Immature natural killer cell (primary cell): ENCODE measurements at places on chromosomes 11 and 22. TPM values are rescaled to one million over a fixed set of nuclear protein-coding genes. Genes with fewer than 3 reads are reported as not detected.

Gene CADM1
- 1.1 TPM for polyA plus RNA-seq

Gene LIF
- polyA plus RNA-seq = not detected

Gene C11orf91
- polyA plus RNA-seq = not detected

Gene GTSE1
- polyA plus RNA-seq = not detected

DNA sequence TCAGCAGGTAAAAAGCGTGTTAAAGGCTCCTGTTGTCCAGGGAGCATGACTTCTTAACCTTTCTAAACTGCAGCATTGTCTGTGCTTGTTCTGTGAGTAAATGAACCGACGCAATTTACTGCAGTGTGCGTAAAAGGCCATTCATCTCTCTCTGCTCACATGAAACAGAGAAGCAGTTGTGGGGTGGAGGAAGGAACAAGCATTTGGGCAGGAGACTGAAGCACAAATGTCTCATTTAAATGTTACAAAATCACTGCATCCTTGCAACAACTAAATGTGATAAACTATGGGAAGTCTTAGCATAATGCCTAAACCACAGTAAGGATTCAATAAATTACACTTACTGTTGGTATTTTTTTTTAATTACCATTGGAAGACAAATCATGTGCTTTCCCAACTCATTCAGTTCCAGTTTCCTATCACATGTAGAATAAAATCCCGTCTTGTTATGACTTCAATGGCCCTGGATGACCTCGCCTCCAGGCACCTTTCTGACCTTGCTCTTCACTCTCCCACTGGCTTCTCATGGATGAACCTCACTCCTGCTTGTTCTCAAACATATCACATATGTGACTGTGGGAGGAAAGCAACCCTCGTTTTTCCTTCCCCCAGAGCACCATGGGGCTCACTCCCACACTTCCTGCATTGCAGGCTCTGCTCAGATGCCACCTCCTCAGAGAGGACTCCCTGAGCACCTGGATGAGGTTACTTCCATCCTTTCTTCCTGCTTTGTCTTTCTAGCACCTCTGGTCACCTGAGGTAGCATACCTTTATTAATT lies 21.6 kb upstream of the RFPL2 start:
- no peak overlapping the region for H3K27ac ChIP-seq
- peaks cover 14% of the 10 kb centered on the region for H3K27me3 ChIP-seq
- no peak for DNase-seq
- no peak overlapping the region for H3K4me3 ChIP-seq
- H3K4me1 ChIP-seq = no peaks in the 10 kb centered on the region

GRCh38 chr11:69442807-69443137 lies 38.7 kb upstream of the LINC01488 start:
- DNase-seq = no peak
- H3K4me3 ChIP-seq = no peak overlapping the region
- no peaks in the 10 kb centered on the region for H3K36me3 ChIP-seq
- peaks cover 12% of the 10 kb centered on the region for H3K4me1 ChIP-seq

GRCh38 chr11:14218728-14219127 lies 140.3 kb downstream of the RRAS2 start:
- DNase-seq = no peak
- peaks cover 15% of the 10 kb centered on the region for H3K27me3 ChIP-seq
- H3K4me1 ChIP-seq = no peaks in the 10 kb centered on the region
- H3K36me3 ChIP-seq = no peaks in the 10 kb centered on the region
- H3K4me3 ChIP-seq = no peak overlapping the region

GRCh38 chr22:33850193-33850592 lies 70.1 kb downstream of the LARGE1 start:
- H3K27me3 ChIP-seq = peaks cover 2% of the 10 kb centered on the region
- peaks cover 14% of the 10 kb centered on the region for H3K4me1 ChIP-seq
- H3K36me3 ChIP-seq = no peaks in the 10 kb centered on the region
- H3K27ac ChIP-seq = no peak overlapping the region
- no peak overlapping the region for H3K4me3 ChIP-seq
- DNase-seq = no peak

Gene INS
- polyA plus RNA-seq = not detected

Gene FOSL1
- 0.13 TPM for polyA plus RNA-seq

- peaks cover 2% of the 10 kb centered on the region for H3K27me3 ChIP-seq
- no peak overlapping the region for H3K27ac ChIP-seq
- H3K4me1 ChIP-seq = peaks cover 3% of the 10 kb centered on the region
- H3K4me3 ChIP-seq = no peak overlapping the region
- no peak for DNase-seq
- peaks cover 4% of the 10 kb centered on the region for H3K36me3 ChIP-seq
These were observed 28.4 kb downstream of the ARFGAP2 start for GRCh38 chr11:47148270-47148669.

DNA sequence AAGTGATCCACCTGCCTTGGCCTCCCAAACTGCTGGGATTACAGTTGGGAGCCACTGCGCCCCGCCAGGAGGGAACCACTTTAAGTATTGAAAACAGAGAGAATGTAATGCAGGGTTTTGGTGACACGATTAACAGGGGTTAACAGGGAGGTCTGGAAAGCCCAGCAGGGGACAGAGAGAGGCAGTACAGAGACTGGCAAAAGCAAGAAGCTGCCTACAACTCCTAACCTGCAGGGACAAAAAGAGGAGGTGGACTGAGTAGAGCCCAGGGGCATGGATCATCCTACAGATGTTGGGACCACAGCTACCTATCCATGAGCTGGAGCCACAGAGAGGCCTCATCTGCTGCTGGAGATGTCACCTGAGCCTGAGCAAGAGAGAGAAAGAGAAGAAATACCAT lies 1.7 kb upstream of the SPINDOC start:
- no peaks in the 10 kb centered on the region for H3K36me3 ChIP-seq
- peak overlapping the region; percentile 44 for H3K4me3 ChIP-seq
- H3K4me1 ChIP-seq = peaks cover 33% of the 10 kb centered on the region
- no peak overlapping the region for H3K27ac ChIP-seq

- H3K4me1 ChIP-seq = peaks cover 39% of the 10 kb centered on the region
- H3K27ac ChIP-seq = peak overlapping the region; percentile 60
- H3K27me3 ChIP-seq = peaks cover 5% of the 10 kb centered on the region
- H3K36me3 ChIP-seq = no peaks in the 10 kb centered on the region
- peak overlapping the region; percentile 65 for H3K4me3 ChIP-seq
- DNase-seq = peak; percentile 60
These were observed 2.6 kb downstream of the KLHDC7B start for GRCh38 chr22:50548040-50548920.

Gene ANO1
- polyA plus RNA-seq = not detected

Gene SAA1
- not detected for polyA plus RNA-seq

Gene TRAF6
- 11.3 TPM for polyA plus RNA-seq

DNA sequence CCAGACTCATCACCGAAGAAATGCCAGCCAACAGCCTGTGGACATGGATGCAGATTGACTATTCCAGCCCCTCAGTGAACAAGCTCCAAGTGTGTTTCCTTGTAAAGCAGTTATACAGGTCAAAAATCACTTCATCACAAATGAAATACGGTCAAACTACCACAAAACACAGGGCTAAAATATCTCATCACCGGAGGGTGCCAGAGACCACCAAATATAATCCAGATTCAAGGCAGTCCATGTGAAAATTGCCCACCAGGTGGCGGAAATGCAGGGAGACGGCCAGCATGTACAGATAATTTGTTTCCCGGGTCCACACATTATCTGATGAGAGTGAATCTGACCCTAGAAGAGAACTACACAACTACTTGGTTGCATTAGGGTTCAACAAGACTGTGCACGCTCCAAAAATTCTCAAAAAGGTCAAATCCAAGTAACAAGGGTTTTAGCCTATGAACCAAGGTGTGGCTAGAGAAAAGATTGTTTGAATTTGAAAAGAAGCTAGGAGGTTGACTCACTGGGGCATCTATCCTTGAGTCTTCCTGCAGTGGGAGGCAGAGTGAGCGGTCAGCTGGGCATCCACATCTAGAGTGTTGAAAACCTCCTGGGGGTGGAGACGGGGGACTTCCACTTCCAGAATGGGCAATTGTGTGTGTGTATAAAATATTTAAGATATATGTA lies 71.7 kb downstream of the IGLL5 start:
- H3K4me3 ChIP-seq = no peak overlapping the region
- peaks cover 9% of the 10 kb centered on the region for H3K4me1 ChIP-seq
- peak; percentile 78 for DNase-seq
- H3K27me3 ChIP-seq = peaks cover 6% of the 10 kb centered on the region
- H3K27ac ChIP-seq = no peak overlapping the region

Gene DAGLA
- not detected for polyA plus RNA-seq

DNA sequence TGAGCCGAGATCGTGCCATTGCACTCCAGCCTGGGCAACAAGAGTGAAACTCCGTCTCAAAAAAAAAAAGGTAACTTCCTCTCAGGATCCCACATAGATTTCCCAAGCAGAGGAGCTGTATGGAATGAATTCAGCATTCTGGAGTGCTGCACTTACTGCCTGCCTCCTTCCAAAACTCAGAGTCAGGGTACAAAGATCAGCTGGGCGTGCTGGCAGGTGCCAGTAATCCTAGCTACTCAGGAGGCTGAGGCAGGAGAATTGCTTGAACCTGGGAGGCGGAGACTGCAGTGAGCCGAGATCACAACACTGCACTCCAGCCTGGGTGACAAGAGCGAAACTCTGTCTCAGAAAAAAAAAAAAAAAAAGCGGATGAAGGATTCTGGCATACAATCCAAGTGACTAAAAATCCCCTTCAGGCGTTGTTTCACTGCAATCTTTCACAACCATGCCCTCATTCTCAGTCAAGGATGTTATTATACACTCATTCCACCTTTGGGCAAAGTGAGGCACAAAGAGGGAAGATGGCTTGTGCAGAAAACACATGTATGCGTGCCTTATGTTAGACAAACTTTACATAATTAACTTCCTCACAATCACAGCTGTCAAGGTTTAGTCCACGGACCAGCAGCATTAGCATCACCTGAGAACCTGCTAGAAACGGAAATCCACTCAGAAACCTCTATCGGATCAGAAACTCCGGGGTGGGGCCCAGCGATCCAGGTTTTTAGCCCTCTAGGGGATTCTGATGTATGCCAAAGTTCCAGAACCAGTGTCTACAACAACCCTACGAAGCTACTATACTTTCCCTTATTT lies 1.1 kb upstream of the NOL12 start:
- H3K27ac ChIP-seq = peak overlapping the region; percentile 92
- peaks cover 10% of the 10 kb centered on the region for H3K36me3 ChIP-seq
- H3K27me3 ChIP-seq = peaks cover 6% of the 10 kb centered on the region
- DNase-seq = no peak
- H3K4me3 ChIP-seq = peak overlapping the region; percentile 98
- peaks cover 41% of the 10 kb centered on the region for H3K4me1 ChIP-seq

Gene DENND5A
- polyA plus RNA-seq = 6.3 TPM

DNA sequence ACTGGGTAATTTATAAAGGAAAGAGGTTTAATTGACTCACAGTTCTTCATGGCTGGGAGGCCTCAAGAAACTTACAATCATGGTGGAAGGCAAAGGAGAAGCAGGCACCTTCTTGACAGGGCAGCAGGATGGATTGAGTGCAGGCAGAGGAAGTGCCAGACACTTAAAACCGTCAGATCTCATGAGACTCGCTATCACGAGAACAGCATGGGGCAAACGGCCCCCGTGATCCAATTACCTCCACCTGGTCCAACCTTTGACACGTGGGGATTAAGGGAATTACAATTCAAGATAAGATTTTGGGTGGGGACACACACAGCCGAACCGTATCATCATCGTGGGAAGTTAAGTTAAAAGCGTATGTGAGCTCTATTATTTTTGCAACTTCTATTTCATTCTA lies 71.4 kb upstream of the SYN3 start:
- H3K4me1 ChIP-seq = no peaks in the 10 kb centered on the region
- H3K27ac ChIP-seq = no peak overlapping the region
- no peaks in the 10 kb centered on the region for H3K36me3 ChIP-seq
- H3K4me3 ChIP-seq = no peak overlapping the region
- peaks cover 3% of the 10 kb centered on the region for H3K27me3 ChIP-seq
- no peak for DNase-seq

GRCh38 chr11:94139416-94139815 lies 10.8 kb downstream of the PANX1 start:
- peaks cover 3% of the 10 kb centered on the region for H3K36me3 ChIP-seq
- H3K27ac ChIP-seq = no peak overlapping the region
- no peaks in the 10 kb centered on the region for H3K27me3 ChIP-seq
- no peak for DNase-seq
- peaks cover 52% of the 10 kb centered on the region for H3K4me1 ChIP-seq
- no peak overlapping the region for H3K4me3 ChIP-seq

DNA sequence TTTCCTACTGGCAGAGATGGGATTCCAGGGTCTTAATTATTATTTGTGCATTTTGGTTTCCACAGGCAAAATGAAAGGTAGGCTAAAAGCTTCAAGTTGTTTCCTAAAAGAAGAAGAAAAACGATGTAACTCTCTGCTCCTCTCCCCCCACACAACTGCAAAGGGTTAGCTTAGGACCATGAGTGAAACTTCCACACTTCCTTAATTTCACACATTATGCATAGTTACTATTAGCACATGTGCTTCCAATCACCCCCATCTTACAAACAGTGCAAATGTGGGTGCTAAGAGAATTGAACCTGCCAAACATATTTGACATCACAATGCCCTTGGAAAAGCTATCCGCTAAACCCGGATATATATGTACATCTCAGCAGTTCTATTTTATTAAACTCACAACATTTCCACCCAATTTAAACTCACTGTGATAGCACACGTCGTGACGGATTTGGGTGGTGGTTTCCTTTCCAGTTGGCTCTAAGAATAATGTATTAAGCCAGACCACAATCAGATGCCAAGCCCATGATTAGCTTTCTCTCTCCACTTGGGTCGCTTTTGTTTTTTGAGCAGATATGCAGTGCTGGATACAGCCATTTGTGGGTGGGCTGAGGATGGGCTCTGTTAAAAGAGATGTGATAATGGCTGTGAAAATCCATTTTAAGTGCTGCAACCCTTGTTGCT lies 245.0 kb upstream of the POU2AF2 start:
- no peaks in the 10 kb centered on the region for H3K4me1 ChIP-seq
- no peak overlapping the region for H3K4me3 ChIP-seq
- H3K36me3 ChIP-seq = no peaks in the 10 kb centered on the region
- no peaks in the 10 kb centered on the region for H3K27me3 ChIP-seq
- DNase-seq = no peak

DNA sequence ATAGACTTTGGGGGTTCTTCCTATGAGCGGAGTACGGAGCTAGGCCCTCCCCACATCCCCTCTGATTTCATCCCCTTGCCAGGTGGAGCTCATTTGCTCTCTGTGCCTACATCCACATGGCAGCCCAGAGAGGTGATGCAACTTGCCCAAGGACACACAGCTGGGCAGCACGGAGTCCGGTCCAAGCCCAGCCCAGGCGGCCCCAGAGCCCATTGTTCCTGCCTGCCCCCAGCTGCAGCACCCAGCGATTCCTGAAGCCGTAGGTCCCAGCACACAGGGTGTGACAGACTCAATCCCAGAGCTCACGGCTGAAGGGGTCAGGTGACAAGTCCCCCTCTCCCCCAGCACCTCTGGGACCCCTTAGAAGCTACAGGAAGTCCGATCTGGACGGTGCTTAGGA lies 22.2 kb upstream of the RFPL3 start:
- no peak overlapping the region for H3K27ac ChIP-seq
- H3K36me3 ChIP-seq = no peaks in the 10 kb centered on the region
- H3K4me3 ChIP-seq = no peak overlapping the region
- H3K27me3 ChIP-seq = peaks cover 5% of the 10 kb centered on the region
- DNase-seq = no peak

Gene C11orf21
- polyA plus RNA-seq = 36.6 TPM

GRCh38 chr11:21896746-21897602 lies 295.9 kb upstream of the ANO5 start:
- no peak overlapping the region for H3K27ac ChIP-seq
- H3K4me1 ChIP-seq = peaks cover 2% of the 10 kb centered on the region
- H3K4me3 ChIP-seq = peak overlapping the region; percentile 43
- no peaks in the 10 kb centered on the region for H3K27me3 ChIP-seq
- DNase-seq = peak; percentile 3
- no peaks in the 10 kb centered on the region for H3K36me3 ChIP-seq
